Kidney epithelial cell (primary cell): ENCODE measurements at places on chromosomes 7 and 10. TPM values are rescaled to one million over a fixed set of nuclear protein-coding genes. Genes with fewer than 3 reads are reported as not detected.

OGA gene
- total RNA-seq = 72.8 and 78.9 TPM in 2 replicates

- no peak for DNase-seq
Observed at GRCh38 chr7:110704225-110704624, 386.7 kb upstream of the LRRN3 start.

DNA sequence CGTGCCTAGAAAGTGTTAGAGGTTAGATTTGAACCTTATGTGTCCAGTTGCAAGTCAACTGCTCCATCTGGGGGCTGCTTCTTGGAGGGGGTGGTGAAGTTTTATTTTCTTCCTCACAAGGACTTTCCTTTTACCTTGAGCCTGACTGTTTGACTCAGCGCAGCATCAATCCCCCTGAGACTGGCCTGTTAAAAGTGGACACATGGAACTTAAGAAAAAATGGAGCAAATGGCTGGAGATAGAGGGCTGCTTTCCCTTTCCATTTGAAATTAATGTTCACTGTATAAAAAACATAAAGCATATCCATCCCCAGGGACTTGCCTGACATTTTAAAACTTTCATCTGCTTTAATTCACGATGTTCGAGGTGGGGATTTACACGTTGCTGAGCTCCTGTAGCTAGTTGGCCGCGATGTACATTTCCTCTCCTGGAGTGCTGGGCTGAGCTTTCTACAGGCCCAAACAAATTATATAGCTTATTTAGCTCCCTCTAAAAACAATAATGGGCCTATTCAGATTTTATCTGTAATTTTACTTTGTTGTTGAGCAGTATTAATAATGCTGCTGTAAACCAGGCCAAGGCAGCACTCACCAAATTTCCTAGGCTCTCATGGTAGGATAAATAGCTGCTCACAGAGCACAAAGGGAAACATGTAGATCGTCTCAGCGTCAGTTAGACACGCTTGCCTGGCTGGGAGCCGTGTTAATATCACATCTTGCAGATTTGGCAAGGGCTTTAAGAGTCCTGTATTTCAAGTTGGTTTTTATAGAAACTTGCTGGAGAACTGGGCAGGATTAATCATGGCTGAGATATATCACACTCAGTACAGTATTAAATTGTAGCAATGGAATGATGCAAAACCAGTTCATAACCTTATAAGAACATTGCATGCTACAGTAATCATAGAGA lies 251.5 kb downstream of the LRMDA start:
- no peak for DNase-seq

DNA sequence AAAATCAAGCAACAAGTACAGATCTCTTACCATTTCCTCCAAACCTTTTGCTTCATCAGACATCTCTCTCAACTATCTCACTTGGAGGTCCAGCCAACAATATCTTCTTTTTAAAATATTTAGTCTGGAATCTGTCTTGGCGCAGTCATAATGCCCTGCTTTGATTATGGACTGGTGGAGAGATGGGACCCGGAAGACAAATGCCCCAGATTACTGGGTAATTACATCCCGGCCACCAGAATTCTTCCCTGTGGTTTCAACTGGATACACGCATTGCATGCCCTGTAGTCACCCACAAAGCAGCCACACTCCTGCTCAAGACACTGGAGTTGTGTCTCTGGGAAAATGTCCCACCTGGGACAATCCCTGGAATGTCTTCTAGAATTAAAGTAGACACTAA lies 65.5 kb downstream of the BPGM start:
- no peak for DNase-seq
